Foreskin keratinocyte (primary cell): ENCODE measurements at places on chromosomes 11 and 22. TPM values are rescaled to one million over a fixed set of nuclear protein-coding genes. Genes with fewer than 3 reads are reported as not detected.

The AIFM3 gene
- 0.78 and 1.5 TPM in 2 replicates for total RNA-seq

The C11orf86 gene
- total RNA-seq = not detected in 2 replicates

The FERMT3 gene
- 0.39 and 0.75 TPM in 2 replicates for total RNA-seq

The INSC gene
- 0.07 and 0.35 TPM in 2 replicates for total RNA-seq

The SLC22A25 gene
- total RNA-seq = not detected in 2 replicates

The TBX10 gene
- total RNA-seq = not detected in 2 replicates

The WBP2NL gene
- total RNA-seq = 0.07 and 0.41 TPM in 2 replicates

The MS4A7 gene
- total RNA-seq = not detected in 2 replicates

The A4GALT gene
- total RNA-seq = 11.7 and 16.0 TPM in 2 replicates

The LMNTD2 gene
- total RNA-seq = 0.92 and 0.95 TPM in 2 replicates

The CD3E gene
- total RNA-seq = not detected in 2 replicates

The CCDC116 gene
- total RNA-seq = 0.07 and 0.10 TPM in 2 replicates

The OR4A16 gene
- total RNA-seq = not detected in 2 replicates

The SPECC1L gene
- 28.6 and 29.2 TPM in 2 replicates for total RNA-seq

The WT1 gene
- total RNA-seq = 0.35 TPM in 1 of 2 replicates, not detected in the other
